Bladder microvascular endothelial cell (primary cell): ENCODE measurements at places on chromosomes 5 and 9. TPM values are rescaled to one million over a fixed set of nuclear protein-coding genes. Genes with fewer than 3 reads are reported as not detected.

The LTC4S gene
- total RNA-seq, result 0.32 TPM in 1 of 2 replicates, not detected in the other

The SH2D3C gene
- total RNA-seq, result 43.5 and 83.7 TPM in 2 replicates

The ECM2 gene
- total RNA-seq, result not detected in 2 replicates

The MEIKIN gene
- total RNA-seq, result not detected in 2 replicates

The PDE8B gene
- total RNA-seq, result not detected in 2 replicates

The MARCOL gene
- not detected in 2 replicates for total RNA-seq

The RBM22 gene
- total RNA-seq, result 14.2 and 27.4 TPM in 2 replicates

The DDX41 gene
- 86.0 and 127 TPM in 2 replicates for total RNA-seq

The ADAMTS2 gene
- total RNA-seq, result 0.88 and 2.6 TPM in 2 replicates

The PCDHB1 gene
- not detected in 2 replicates for total RNA-seq

The DDX4 gene
- total RNA-seq, result not detected in 2 replicates

The LURAP1L gene
- total RNA-seq, result 5.7 and 11.3 TPM in 2 replicates

The ADAMTS12 gene
- 0.65 and 1.3 TPM in 2 replicates for total RNA-seq

The PCDHGB6 gene
- 1.6 and 3.9 TPM in 2 replicates for total RNA-seq

The DEPDC1B gene
- 6.6 and 10.5 TPM in 2 replicates for total RNA-seq

The SPINK6 gene
- total RNA-seq, result not detected in 2 replicates

The C9 gene
- total RNA-seq, result 0.16 and 0.57 TPM in 2 replicates

The DAB2 gene
- total RNA-seq, result 43.9 and 337 TPM in 2 replicates

The LECT2 gene
- not detected in 2 replicates for total RNA-seq

The PDE4D gene
- total RNA-seq, result 14.6 and 40.8 TPM in 2 replicates

The GAS1 gene
- total RNA-seq, result 0.63 and 1.9 TPM in 2 replicates

The GLDC gene
- total RNA-seq, result 0.81 and 4.3 TPM in 2 replicates

The CER1 gene
- total RNA-seq, result not detected in 2 replicates

The GFI1B gene
- total RNA-seq, result not detected in 2 replicates

The ITGA2 gene
- 30.0 and 65.6 TPM in 2 replicates for total RNA-seq

The FOXD4L3 gene
- total RNA-seq, result not detected in 2 replicates
